ENCODE measurements at places on chromosomes 4 and X. TPM values are rescaled to one million over a fixed set of nuclear protein-coding genes. Genes with fewer than 3 reads are reported as not detected.
A peak's percentile ranks its signal among the peaks of the same experiment; 100 is the strongest.

GRCh38 chrX:23902419-23902818 is 5.3 kb downstream of the APOO start:
- 0 out of 2 replicates have a peak overlapping the region, but pooled peaks have one; percentile 22 for H3K27ac ChIP-seq
- DNase-seq = peak; percentile 83
- no peaks in the 10 kb centered on the region for H3K36me3 ChIP-seq
- no peaks in the 10 kb centered on the region for H3K27me3 ChIP-seq
- peaks cover 45% of the 10 kb centered on the region for H3K4me1 ChIP-seq

DNA sequence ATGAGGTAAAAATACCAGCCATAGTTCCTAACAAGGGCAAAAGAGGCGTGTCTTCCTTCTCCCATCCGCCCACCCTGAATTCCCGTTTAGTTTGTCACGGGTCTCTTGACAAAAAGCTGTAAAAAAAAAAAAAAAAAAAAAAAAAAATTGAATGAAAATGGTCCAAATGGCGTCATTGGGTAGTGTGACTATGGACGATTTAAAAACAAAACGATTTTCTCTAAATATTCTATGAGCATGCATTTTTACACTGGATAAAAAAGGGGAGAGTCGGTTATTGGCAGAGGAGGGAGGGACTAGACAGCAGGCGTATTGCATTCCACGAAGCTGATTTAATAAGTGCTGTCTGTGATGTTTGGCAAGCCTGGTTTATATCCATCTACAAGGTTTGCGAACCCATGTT is at the start of gene FAM133A:
FAM133A (plus strand) TSS at position 338 of the 403 bp plus-strand sequence. CDS start 35,214 bp downstream, outside the sequence.
- H3K27ac ChIP-seq = no peak within 1 kb of the TSS
- H3K36me3 ChIP-seq = no peaks in the 10 kb centered on the region
- no peaks in the 10 kb centered on the region for H3K4me1 ChIP-seq
- H3K4me3 ChIP-seq = no peak within 1 kb of the TSS
- H3K27me3 ChIP-seq = no peaks in the 10 kb centered on the region

DNA sequence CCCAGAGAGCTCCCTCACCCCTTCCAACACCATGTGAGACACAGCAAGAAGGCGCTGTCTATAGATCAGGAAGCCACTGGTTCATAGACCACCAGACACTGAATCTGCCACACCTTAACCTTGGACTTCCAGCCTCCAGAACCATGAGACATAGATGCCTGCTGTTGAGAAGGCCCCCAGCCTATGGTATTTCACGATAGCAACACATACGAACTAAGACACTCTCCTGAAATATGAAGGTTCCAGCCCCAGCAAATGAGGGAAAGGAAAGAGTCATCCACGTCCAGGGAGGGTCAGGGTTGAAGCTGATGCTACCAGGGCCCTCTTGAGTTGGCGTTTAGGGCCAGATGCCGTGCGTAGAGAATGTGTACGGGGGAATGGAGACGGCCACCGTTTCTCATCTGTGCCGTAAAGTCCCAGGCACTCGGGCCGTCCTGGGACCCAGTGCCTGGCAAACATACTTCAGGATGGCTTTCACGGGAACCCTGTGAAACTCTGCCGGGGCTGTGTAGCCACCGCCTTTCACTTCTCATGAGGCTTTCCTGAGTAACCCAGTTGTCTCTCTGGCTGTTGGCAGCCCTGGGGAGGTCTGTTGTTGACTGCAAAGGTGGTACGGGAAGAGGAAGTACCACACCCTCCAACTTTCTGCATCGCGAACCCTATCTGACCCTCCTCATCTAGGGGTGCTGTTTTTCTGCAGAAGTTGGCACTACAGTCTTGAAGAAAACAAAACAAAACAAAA is 17.7 kb upstream of the P2RY8 start:
- H3K4me3 ChIP-seq = no peak overlapping the region
- DNase-seq = no peak
- H3K27me3 ChIP-seq = no peaks in the 10 kb centered on the region
- H3K36me3 ChIP-seq = no peaks in the 10 kb centered on the region

The TCP11X2 gene
- total RNA-seq = not detected

DNA sequence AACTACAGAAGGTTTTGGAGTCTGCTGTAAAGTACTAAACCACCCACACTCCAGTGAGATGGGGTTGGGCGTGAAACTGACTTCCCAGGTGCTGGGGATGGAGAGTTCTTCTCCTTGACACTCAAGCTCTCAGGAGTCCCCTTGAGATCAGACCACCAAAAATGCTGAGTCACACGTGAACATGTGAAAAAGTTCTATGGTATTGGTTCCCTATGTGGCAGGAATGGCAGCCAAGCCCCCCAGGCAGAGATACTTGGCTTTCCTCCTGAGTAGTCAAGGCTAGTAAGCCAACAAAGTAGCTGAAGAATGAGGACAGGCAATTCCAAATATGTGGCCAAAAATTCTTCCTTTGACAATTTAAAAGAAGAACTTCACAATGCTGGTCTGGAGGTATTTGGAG is 222.0 kb upstream of the ADAMTS3 start:
- no peak overlapping the region for H3K4me3 ChIP-seq
- no peak for DNase-seq
- no peaks in the 10 kb centered on the region for H3K27me3 ChIP-seq

The CXorf49 gene
- total RNA-seq = not detected

The NLGN4X gene
- 183 TPM for total RNA-seq

DNA sequence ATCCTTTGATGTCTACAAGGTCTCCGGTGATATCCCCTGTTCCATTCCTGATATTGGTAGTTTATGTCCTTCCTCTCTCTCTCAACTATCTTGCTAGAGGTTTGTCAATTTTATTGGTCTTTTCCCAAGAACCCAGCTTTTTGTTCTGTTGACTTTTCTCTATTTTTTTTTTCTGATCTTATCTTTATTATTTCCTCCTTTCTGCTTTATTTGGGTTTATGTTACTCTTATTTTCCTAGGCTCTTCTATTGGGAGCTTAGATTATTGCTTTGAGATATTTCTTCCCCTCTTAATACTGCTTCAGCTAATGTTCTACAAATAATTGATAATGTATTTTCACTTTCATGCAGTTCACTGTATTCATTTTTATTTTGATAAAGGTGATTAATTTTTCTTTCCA is 44.2 kb downstream of the EIF2S3 start:
- no peak overlapping the region for H3K4me3 ChIP-seq
- H3K27ac ChIP-seq = no peak overlapping the region
- 0 out of 2 replicates have a peak, but pooled peaks cover 3% of the 10 kb centered on the region for H3K4me1 ChIP-seq
- H3K27me3 ChIP-seq = no peaks in the 10 kb centered on the region

DNA sequence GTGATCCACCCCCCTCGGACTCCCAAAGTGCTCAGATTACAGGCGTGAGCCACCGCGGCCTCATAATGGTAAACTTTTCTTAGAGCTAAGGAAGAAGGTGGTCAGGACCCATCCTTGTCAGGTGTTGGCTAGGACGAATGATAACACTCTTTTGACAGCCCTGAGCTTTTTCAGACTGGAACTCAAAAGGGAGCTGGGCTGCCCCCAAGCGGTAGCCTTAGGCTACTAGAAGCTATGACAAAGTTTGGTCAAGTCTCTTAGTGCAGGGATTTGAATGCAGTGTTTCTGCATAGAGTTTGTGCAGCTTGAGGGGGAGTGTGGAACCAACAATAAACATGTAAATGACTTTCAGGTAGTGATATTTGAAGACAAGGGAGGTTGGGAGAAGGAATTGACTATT is 11.8 kb upstream of the HSD17B10 start:
- DNase-seq = peak; percentile 82
- H3K27me3 ChIP-seq = no peaks in the 10 kb centered on the region
- peaks cover 5% of the 10 kb centered on the region for H3K4me1 ChIP-seq
- H3K27ac ChIP-seq = no peak overlapping the region

- H3K36me3 ChIP-seq = no peaks in the 10 kb centered on the region
- no peaks in the 10 kb centered on the region for H3K27me3 ChIP-seq
- H3K27ac ChIP-seq = no peak overlapping the region
- H3K4me3 ChIP-seq = no peak overlapping the region
- H3K4me1 ChIP-seq = no peaks in the 10 kb centered on the region
These were observed 287.2 kb downstream of the TMA16 start for GRCh38 chr4:163781726-163782125.

GRCh38 chr4:544386-545105 is 31.5 kb downstream of the TMEM271 start:
- H3K27ac ChIP-seq = no peak overlapping the region

GRCh38 chrX:50827996-50828395 is 14.0 kb upstream of the SHROOM4 start:
- DNase-seq = no peak
- H3K4me3 ChIP-seq = no peak overlapping the region

DNA sequence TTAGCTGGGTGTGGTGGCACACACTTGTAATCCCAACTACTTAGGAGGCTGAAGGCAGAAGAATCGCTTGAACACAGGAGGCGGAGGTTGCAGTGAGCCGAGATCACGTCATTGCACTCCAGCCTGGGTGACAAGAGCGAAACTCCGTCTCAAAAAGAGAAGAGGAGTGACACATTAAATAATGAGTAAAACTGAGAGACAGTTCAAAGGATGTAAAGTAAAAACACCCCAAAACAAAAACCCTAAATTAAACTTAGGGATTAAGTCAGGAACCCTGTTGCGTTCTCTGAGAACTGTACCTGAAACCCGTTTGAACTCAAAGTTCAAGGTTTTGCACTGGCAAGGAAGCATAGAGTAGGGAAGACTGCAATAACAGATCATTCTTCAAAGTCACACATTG is 141.7 kb downstream of the BRWD3 start:
- no peak for DNase-seq
- H3K27ac ChIP-seq = no peak overlapping the region
- H3K4me3 ChIP-seq = no peak overlapping the region
- no peaks in the 10 kb centered on the region for H3K27me3 ChIP-seq

GRCh38 chr4:148239494-148239985 is 202.7 kb downstream of the NR3C2 start:
- H3K27ac ChIP-seq = no peak overlapping the region
- H3K27me3 ChIP-seq = no peaks in the 10 kb centered on the region
- peak; percentile 46 for DNase-seq
- no peak overlapping the region for H3K4me3 ChIP-seq
- no peaks in the 10 kb centered on the region for H3K36me3 ChIP-seq

- no peak overlapping the region for H3K27ac ChIP-seq
- H3K4me1 ChIP-seq = no peaks in the 10 kb centered on the region
- H3K4me3 ChIP-seq = no peak overlapping the region
- no peaks in the 10 kb centered on the region for H3K27me3 ChIP-seq
- no peaks in the 10 kb centered on the region for H3K36me3 ChIP-seq
- DNase-seq = no peak
These were observed 133.4 kb upstream of the TTC29 start for GRCh38 chr4:147078875-147079658.

The FBXW7 gene
- 30.9 TPM for total RNA-seq

DNA sequence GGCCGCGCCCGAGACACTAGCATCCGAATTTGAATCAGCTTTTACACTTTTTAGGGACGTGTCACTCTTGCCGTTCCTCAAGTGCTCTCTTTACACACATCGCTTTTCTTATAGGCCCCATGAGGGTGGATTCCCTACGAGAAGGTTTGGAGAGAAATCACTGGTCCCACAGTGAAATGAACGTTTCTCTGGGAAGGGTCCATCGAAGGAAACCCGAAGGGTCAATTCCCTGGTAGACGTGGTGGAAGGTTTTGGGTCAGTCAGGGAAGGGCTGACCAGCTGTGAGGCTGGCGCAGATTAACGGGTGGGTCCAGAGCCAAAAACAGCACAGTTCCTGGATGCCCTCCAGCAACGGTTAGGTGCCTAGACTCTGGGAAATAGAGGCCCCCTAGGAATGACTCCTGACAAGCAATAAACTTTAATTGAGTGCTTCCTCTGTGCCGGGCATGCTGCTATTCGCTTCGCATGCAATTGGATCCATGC is 35.9 kb downstream of the ETDC start:
- peak; percentile 51 for DNase-seq
- no peaks in the 10 kb centered on the region for H3K27me3 ChIP-seq
- H3K4me3 ChIP-seq = peak overlapping the region; percentile 75
- no peaks in the 10 kb centered on the region for H3K36me3 ChIP-seq
- H3K4me1 ChIP-seq = peaks cover 24% of the 10 kb centered on the region
- no peak overlapping the region for H3K27ac ChIP-seq

- DNase-seq = peak; percentile 76
- H3K36me3 ChIP-seq = no peaks in the 10 kb centered on the region
- no peak overlapping the region for H3K27ac ChIP-seq
These were observed 19.9 kb upstream of the MXD4 start for GRCh38 chr4:2281575-2282343.

DNA sequence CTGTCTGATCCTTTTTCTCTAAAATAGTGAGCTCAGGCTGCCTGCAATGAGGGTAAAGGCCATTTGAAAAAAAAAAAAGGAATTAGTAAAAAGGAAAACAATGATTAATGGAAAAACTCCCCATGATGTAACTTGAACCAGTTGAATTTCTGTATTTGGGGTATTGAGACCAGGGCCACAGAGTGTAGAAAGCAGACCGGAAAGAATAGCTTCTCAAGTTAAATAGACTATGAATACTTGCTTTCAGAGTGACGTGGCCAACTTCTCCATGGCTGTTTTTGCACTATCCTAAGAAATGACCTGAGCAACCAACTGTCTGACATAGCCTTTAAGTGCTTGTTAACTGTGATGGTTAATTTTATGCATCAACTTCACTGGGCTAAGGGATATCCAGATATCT is 222.1 kb upstream of the INTU start:
- no peak overlapping the region for H3K4me3 ChIP-seq
- no peak overlapping the region for H3K27ac ChIP-seq
- H3K4me1 ChIP-seq = no peaks in the 10 kb centered on the region
- no peaks in the 10 kb centered on the region for H3K36me3 ChIP-seq

The OPRPN gene
- total RNA-seq = not detected

The CSN1S1 gene
- total RNA-seq = not detected

DNA sequence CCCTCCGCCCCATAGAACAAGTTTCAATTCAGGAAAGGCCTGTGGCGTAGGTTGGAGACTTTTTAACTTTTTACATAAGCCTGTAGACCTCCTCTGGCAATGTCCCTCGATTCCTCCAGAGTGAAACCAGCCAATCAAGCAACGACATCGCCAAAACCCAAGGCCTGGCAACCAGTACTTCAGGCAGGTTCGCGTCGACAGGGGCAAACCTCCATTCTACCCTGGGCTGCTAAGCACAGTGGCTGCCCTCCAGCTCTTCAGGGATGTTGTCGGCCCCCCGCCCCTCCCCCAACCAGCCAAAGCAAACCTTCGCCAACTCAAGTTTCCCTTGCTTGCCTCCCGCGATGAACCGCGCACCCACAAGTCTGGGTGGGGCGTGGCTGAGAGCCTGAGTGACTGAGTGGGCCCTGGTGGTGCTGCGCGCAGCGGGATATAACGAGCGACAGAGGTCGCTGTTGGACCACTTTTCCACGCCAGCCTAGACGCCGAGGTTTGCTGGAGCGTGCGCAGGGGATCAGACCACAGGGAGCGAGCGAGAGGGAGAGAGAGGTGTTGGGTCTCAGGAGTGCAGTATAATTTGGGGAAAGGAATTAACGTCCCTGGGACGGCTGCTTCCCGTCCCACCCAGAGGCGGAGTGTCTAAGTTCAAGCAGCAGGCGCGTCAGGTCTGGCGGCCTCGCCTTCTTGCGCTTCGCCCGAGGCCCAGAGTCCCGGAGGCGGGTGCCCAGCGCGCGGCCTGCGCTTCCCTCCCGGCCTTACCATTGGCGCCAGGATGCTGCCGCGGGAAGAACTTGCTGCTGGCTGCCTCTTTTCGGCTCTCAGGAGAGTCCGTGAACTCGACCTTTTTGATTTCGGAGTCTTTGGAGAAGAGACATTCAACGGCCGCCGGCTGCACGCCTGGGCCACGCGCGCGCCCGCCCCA is 9.0 kb upstream of the PITX2 start:
- no peaks in the 10 kb centered on the region for H3K36me3 ChIP-seq
- H3K4me3 ChIP-seq = no peak overlapping the region
- no peak overlapping the region for H3K27ac ChIP-seq
- DNase-seq = peak; percentile 91
